Endodermal cell (in vitro differentiated cells): ENCODE measurements at places on chromosomes 5 and 9.

GRCh38 chr9:26746357-26747072 is 146.1 kb downstream of the CAAP1 start:
- peak; percentile 66 for DNase-seq

- no peak for DNase-seq
These were observed 69.4 kb upstream of the SSBP2 start for GRCh38 chr5:81820318-81820636.

DNA sequence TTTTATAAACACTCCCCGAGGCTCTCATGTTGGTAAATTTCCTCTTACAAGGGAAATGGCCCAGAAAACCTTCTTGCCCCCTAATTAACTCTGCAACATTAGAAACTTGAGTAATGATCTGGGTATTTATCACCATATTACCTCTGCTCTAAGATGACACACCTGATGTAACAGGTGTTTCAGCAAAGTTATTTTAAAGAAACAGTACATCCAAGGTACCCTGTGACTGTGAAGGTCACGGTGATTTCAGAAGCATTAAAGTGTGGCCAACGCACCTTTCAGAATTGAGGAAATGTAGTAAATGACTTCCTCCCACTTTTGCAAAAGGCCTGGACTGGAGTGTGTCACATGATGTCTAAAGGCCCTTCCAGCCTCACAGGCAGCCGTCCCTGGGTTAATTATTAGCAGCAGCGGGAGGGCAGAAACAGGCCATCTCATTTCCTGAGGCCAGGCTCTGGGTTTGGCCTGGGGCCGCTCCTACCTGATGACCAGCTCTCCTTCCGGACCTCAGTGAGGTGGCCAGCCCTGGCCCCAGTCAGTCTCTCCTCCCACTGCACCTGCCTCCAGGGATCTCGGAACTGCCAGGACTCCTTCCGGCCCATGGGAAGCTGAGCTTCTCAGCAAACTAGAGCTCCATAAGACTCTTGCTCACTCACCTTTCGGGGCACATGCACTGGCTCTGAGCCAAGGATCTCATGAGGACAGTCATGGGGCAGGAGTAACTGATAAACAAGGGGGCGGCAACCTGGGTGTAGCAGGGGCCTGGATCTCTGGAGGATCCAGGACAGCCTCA is 20.7 kb downstream of the PTPN3 start:
- peak; percentile 64 for DNase-seq

- DNase-seq: no peak
These were observed 5.7 kb downstream of the EGR1 start for GRCh38 chr5:138471052-138471361.

DNA sequence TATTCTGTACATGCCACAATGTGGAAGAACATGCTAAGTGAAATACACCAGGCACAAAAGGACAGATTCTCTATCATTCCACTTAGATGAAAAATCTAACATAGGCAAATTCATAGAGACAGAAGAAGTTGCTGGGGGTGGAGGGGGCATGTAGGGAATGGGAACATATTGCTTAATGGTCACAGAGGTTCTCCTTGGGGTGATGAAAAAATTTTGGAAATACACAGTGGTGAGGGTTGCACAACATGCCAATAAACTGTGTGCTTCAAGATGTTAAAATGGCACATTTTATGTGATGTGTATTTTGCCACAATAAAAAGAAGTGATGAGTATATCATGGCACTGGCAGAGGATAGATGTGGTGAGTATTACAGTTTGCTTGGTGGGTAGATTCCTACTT is 111.9 kb downstream of the SUSD1 start:
- DNase-seq: no peak

- DNase-seq: no peak
These were observed 65.0 kb downstream of the FBXL7 start for GRCh38 chr5:15564957-15565356.

DNA sequence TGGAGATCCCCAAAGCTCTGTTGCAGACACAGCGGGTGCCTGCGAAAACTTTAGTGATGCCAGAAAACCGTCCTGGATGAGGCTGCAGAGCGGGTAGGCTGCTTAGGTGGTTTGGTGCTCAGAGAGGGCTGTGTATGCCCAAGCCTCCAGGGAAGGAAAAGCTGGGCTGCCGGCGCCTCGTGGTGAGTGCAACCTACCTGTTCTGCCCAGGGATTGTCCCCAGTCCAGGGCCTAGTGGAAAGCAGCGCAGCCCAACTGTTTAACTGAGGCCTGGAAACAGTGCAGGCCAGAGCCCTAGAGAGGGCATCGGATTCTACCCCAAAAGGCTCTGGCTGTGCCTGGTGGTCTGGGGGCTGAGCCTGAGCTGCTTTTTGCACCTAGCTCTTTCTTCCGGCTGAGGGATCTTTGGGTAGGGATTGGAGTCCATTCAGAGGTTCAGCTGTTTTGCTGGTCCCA is 2.8 kb downstream of the LMX1B start:
- no peak for DNase-seq

- DNase-seq: peak; percentile 56
These were observed 68.6 kb upstream of the DPYSL3 start for GRCh38 chr5:147578228-147579024.

- DNase-seq: no peak
These were observed 70.2 kb downstream of the PRUNE2 start for GRCh38 chr9:76835571-76836283.

GRCh38 chr5:40165106-40165788 is 514.5 kb upstream of the PTGER4 start:
- DNase-seq: no peak

DNA sequence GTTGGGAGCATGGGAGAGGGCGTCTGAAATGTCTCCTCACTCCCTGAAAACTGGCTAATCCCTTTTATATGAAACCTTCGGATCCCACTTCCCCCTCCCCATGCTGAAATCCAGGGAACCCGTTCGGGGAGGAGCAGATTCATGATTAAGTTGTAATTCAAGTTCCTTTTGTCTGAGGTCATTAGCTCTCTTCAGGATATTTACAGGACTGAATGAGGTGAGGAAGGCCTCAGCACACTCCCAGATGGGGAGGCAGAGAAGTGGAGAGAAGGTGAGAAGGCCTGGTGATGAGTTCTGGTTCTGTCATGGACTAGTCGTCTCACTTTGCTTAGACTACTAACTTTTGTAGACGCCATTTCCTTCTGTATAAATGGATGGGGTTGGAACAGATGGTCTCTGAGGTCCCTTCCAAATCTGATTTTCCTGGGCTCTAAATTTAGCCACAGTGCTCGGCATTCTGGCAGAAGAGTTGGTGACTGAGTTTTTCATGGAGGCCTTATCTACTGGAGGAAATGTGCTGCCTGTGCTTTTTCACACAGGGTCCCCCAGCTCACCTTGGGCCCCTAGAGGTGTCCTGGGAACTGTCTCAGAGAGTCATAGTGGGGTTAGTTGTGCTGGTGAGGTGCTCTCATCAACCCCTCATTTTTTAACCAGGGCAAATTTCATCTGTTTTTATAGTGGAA is 62.3 kb downstream of the PRDM6 start:
- peak; percentile 77 for DNase-seq

DNA sequence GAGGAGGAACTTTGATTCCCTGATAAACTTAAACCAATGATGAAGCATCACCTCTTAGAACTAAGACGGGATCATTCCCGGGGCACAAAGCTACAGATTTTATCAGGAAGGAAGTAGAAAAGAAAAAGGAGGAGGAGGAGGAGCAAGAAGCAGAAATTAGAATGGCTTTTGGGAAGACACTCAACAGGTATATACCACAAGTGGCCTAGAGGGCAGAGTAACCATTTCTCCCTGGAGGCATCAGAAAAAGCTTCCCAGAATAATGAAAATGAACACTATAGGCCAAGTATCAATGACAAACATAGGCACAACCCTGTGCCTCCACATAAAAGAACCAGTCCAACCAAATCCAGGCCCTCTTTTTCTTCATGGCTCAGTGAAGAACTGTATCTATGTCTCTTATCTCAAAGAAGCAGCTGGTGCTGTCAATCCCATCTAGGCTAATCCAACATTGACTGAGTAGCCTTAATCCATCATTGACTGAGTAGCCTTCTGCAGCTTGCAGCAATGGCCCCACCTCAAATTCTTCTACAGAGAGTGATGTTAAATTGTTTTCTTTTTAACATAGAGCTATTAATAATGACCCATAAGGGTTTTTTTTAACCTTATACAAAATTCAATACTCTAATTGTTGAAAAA is 178.8 kb upstream of the KIF2A start:
- no peak for DNase-seq

DNA sequence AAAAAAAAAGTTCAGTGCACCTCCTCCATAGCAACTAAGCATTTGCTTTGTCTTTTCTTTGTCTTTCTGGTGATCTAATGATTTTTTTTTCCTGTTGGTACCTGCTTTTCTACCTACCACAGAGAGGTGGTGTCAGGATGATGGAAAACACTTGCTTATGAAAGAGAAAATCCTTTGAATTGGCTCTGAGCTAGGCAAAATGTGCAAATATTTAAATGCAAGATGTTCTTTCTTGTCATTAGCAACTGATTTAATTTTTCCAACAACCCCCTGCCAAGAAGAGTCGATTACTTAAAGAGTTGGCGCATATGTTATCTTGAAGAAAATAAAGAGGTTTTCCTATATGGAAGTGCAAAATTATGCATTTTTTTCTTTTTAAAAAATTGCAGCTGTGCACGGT is 37.7 kb downstream of the TNC start:
- no peak for DNase-seq

DNA sequence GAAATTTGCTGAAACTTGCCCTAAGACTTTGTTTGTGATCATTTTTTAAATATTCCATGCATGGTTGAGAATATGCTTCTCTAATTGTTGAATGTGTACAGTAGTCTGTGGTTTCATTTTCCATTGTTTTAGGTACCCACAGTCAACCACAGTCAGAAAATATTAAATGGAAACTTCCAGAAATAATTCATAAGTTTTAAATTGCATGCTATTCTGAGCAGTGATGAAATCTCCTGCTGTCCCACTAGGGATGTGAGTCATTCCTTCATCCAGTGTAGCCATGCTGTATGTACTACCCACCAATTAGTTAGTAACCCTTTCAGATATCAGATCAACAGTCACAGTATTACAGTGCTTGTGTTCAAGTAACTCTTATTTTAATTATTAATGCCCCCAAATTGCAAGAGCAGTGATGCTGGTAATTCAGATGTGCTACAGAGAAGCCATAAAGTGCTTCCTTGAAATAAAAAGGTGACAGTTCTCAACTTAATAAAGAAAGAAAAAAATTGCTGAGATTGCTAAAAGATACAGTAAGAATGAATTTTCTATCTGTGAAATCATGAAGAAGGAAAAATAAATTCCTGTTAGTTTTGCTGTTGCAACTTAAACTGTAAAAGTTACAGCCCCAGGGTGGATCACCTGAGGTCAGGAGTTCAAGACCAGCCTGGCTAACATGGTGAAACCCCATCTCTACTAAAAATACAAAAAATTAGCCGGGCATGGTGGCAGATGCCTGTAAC is 79.9 kb upstream of the FBXL17 start:
- no peak for DNase-seq

DNA sequence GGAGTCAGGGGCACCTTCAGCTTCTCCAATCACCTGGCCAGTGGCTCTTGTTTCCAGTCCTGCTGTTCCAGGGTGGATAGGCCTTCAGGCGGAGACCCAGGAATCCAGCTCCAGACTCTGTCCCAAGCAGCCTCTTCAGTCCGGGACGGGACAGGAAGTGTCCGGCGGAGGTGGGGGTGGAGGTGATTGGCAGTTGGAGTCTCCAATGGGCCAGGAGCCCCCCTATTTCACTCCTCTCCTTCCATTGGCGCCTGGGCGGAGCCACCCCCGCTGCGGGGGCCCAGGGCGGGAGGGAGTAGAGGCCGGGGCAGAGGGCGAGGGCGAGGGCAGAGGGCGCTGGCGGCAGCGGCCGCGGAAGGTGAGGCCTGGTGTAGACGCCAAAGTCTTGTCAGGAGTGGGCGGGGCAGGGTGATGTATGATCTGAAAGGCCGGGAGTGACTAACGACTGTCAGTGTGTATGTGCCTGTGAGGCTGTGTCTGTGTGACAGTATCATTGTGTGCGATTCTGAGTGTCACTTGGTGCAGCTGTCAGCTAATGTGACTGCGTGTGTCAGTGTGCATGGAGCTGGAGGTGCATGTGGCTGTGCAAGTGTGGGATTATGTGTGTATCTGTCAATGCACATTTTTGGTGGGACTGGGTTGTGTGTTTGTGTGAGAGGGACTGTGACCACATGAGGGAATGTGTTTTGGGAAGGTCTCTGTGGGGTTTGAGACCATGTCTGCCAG is at the start of gene IL11RA:
Gene IL11RA (plus strand): TSS at position 310 of the 726 bp plus-strand sequence. CDS start 3,033 bp downstream, outside the sequence.
- peak; percentile 98 for DNase-seq

GRCh38 chr5:178438796-178439195 is 151.4 kb downstream of the COL23A1 start:
- no peak for DNase-seq

DNA sequence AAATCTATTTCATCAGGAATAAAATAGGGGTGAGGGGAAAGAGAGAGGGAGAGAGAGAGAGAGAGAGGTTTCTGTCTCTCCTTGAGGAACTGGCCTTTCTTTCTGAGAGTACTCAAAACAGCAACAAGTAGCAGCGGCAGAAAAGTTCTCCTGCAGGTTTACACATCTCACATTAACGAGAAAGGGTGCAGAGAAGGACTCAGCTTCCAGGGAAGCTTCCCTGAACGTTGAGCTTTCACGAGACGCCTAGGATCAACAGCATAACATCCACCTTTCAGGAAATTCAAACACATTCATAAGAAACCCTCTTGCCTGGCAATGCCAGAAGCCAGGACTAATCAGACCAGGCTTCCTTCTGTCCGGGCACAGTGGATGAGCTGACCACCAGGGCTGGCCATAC is 162.9 kb downstream of the ZDHHC21 start:
- no peak for DNase-seq

DNA sequence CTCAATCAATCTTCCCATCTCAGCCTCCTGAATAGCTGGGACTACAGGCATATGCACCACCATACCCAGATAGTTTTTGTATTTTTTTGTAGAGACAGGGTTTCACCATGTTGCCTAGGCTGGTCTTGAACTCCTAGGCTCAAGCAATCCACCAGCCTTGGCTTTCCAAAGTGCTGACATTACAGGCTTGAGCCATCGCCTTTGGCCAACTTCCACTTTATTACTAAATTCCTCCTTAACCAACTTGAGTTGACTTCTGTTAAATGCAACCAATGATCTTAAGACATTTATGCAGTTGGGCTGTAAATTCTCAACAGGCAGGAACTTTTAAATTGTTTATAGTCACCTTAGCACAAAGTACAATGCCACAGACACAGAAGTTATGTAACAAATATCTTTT is 2.8 kb downstream of the LARS1 start:
- DNase-seq: no peak

- no peak for DNase-seq
These were observed 176.4 kb upstream of the PLCXD3 start for GRCh38 chr5:41686767-41687166.

- DNase-seq: no peak
These were observed 28.6 kb upstream of the SLCO4C1 start for GRCh38 chr5:102324714-102325113.

GRCh38 chr9:135294836-135295235 is 184.7 kb upstream of the PPP1R26 start:
- no peak for DNase-seq

- no peak for DNase-seq
These were observed 294.0 kb downstream of the MED10 start for GRCh38 chr5:6084376-6084775.

DNA sequence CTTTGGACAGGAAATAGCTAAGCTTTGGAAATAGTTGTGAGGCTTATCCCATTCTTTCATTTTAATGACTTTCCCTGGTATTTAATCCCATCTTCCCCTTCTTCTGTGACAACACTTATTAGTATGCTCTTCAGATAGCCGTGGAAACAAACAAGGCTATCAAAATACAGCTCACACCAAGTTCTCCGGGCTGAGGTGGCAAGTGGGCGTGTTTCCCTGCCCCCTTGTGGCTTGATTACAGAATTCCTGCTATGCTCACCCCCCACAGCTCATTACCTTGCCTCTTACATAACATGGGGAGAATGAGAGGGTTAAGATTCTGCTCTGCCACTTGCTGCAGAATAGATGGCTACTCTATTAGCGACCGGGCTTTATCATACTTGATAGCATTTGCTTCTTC is 437.1 kb upstream of the TLE4 start:
- DNase-seq: peak; percentile 83
